ENCODE measurements at places on chromosomes 13 and 19. TPM values are rescaled to one million over a fixed set of nuclear protein-coding genes. Genes with fewer than 3 reads are reported as not detected.

GRCh38 chr13:73075954-73076353 is 17.1 kb downstream of the KLF5 start:
- H3K27ac ChIP-seq: no peak overlapping the region
- no peaks in the 10 kb centered on the region for H3K4me1 ChIP-seq
- H3K4me3 ChIP-seq: no peak overlapping the region
- no peak for DNase-seq

DNA sequence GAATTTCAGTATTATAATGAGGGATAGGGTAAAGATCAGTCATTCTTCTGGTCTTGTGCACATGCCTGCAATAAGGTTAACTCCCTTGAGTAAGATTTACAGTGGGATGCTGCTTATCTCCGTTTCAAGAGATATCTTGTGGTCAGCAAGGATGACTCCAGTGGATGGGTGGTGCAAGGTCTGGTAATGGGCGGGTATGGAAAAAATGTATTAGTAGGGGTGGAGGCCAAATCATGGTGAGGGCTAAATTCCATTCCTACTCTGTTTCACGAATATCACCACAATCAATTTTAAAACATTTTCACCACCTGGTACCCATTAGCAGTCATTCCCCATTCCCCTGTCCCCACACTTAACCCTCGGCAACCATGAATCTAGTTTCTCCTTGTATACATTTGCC is 40.6 kb downstream of the CCDC122 start:
- no peaks in the 10 kb centered on the region for H3K27me3 ChIP-seq
- H3K4me1 ChIP-seq: no peaks in the 10 kb centered on the region
- no peak for DNase-seq
- H3K36me3 ChIP-seq: no peaks in the 10 kb centered on the region
- H3K27ac ChIP-seq: no peak overlapping the region
- H3K4me3 ChIP-seq: no peak overlapping the region

The KLK14 gene
- total RNA-seq: 0.22 TPM

DNA sequence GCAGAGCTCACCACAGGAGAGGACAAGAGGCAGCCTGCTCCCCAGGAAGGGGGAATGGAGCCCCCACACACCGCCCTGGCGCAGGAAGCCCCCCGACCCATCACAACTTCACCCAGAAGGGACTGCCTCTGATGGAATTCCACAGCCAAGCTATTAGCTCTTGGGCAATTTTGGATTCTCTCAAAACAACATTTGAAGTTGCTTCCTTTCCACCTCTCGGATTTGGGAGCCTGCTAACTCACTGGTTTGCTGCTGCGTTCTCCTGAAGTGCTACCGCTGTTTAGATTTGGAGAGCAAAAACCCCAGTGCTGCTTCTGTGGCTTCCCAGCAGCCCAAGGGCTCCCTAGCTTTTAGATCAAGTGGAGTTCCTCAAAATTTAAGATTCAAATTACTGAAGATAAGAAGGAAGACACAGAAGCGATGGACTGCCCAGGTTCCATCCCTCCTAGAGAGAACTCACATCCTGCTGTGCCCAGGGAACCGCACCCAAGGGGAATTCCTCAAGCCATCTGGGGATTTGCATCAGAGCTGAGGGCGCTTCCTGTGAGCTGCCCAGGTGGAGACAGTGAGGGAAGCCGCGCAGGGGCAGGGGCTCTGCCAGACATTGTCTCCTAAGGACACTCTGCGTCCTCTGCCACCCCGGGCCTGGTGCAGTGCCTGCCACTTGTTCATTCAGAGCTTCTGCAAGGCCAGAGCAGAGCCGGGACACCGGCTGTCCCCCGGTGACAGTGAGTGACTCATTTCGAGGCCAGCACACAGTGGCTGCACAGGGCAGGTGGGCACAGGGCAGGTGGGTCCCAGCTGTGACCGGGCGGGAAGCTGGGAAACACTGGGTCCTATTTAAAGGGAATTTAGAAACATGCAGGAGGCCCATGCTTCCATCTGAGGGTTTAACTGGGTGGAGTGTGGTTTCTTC is 45.5 kb downstream of the COL4A1 start:
- H3K27me3 ChIP-seq: peaks cover 4% of the 10 kb centered on the region
- DNase-seq: no peak
- H3K27ac ChIP-seq: no peak overlapping the region
- no peaks in the 10 kb centered on the region for H3K4me1 ChIP-seq
- H3K4me3 ChIP-seq: no peak overlapping the region

The CCL25 gene
- not detected for total RNA-seq

DNA sequence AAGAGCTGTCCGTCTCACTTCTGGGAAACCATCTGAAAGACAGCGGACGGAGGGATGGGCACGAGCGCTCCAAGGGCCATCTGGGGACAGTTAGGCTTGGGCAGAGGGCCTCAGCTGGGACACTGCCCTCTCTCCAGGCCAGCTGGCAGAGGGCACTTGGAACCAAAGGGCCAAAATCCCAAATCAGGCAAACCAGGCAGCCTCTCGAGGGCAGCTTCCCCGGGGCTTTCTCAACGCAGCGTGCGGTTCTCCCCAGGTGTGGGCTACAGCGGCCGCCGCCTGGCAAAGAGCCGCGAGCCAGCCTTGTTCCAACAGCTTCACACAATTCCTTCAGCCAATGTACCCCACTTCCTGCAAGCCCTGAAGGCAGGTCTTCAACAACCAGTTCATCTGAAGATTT is 5.0 kb downstream of the MLLT1 start:
- no peak for DNase-seq
- H3K4me3 ChIP-seq: no peak overlapping the region
- no peaks in the 10 kb centered on the region for H3K27me3 ChIP-seq

The ZNF358 gene
- total RNA-seq: 5.1 TPM

- H3K27ac ChIP-seq: no peak overlapping the region
- H3K27me3 ChIP-seq: no peaks in the 10 kb centered on the region
- DNase-seq: no peak
- H3K4me3 ChIP-seq: no peak overlapping the region
- no peaks in the 10 kb centered on the region for H3K36me3 ChIP-seq
Measured at GRCh38 chr13:42626176-42626860, 52.4 kb downstream of the TNFSF11 start.

The DOCK6 gene
- total RNA-seq: 0.14 TPM

Measured in CD4-positive, alpha-beta T cell (primary cell).